ENCODE measurements at places on chromosomes 11 and 22. TPM values are rescaled to one million over a fixed set of nuclear protein-coding genes. Genes with fewer than 3 reads are reported as not detected.

Gene OR8J1
- not detected for total RNA-seq

Gene TUT1
- 6.5 TPM for total RNA-seq

Gene LRRC56
- total RNA-seq: 0.23 TPM

Gene PAX6
- not detected for total RNA-seq

Gene SLC22A9
- total RNA-seq: not detected

Gene KLHDC7B
- total RNA-seq: 0.08 TPM

Gene SDHAF2
- 43.7 TPM for total RNA-seq

Gene USP2
- under 0.01 TPM for total RNA-seq

Gene HOATZ
- not detected for total RNA-seq

Gene SMIM35
- total RNA-seq: not detected

Gene SAA2
- 0.08 TPM for total RNA-seq

Data from smooth muscle cell of the coronary artery (primary cell).